ENCODE measurements at places on chromosomes 16 and 17.

- peak; percentile 81 for DNase-seq
These were observed 184.4 kb downstream of the MSI2 start for GRCh38 chr17:57440522-57441269.

DNA sequence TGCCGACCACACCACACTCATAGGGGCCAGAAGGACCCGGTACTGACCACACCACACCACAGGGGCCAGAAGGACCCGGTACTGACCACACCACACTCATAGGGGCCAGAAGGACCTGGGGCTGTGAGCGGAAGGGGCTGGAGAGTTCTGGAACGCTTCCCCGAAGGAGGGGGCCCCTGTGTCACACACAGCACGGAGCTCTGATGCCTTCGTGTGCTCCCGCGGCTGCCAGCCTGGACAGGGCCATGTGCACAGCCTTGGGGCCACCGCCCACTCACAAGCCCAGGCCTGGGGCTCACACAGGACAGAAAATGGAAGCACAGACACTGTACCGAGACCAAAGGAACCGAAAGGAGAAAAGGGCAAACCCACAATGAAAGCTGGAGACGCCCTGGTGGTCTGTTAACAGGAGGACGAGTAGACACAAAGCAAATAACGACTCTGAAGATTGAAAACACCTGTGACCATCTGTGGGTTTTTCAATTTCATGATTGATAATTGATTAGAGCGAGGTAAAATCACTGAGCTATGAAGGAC is 106.5 kb upstream of the METRNL start:
- no peak for DNase-seq

DNA sequence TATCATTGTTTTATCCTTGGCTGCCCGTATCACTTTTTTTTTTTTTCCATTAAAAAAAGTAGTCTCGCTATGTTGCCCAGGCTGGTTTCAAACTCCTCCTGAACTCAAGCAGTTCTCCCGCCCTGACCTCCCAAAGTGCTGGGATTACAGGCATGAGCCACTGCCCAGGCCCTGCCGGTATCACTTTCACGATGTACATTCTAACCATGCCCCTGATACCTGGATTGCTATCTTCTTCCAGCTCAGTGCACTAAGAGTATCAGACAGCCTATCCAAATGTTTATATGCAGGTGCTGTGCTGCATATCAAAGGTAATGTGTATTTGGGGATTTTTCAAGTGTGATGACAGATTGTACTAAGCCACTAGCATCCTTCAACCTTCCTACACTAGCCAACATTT is 14.2 kb downstream of the MOSMO start:
- DNase-seq, result no peak

DNA sequence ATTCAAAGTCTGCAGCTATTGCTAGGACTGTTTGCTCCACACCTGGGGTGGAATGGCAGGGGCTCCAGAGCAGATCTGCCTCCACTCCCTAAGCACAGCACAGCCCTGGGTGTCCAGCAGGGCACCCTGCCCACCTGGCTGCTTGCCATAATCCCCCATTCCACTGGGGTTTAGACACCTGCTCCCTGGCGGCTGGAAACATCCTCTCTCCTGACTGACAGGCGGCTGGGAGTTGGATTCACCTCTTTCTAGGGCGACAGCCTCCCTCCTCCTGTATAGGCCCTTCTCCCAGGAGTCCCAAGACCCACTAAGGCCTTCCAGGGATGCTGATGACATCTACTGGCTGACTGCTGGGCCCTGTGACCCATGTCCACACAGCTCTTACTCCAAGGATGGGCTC is 18.0 kb downstream of the HDAC5 start:
- no peak for DNase-seq

DNA sequence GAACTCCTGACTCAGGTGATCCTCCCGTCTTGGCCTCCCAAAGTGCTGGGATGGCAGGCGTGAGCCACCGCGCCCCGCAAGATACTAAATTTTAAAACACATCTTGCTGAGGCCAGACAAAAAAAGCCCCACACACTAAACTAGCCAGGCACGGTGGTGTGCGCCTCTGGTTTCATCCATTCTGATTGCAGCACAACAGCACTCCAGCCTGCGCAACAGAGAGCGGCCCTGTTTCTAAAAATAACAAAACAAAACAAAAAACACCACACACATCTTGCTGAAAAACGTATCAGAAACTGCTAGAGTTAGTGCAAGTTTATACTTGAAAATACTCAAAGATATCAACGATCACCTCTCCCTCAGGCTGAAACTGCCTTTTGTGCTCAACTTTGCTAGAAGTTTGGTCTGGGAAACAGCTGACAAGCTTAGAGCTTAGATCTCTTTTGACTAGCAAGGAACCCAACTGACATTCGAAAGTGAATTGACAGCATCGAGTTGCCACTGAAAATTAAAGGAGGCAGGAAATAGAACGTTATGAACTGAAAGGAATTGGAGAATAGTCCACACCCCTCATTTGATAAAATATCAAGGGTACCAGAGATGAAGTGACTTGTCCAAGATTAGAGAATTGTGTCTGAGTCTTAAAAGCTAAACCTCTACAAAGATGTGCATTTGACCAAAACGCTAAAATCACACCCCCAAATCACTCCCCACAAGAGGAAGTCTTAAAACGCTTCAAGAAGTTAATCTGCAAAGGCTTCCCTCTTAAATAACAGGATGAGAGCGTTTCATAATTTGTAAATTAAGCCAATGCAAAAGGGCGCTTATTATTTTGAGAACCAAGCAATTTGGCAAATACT is 908 bp downstream of the COG4 start:
- DNase-seq, result no peak

- DNase-seq, result no peak
These were observed 140.7 kb upstream of the PLCG2 start for GRCh38 chr16:81638286-81638945.

GRCh38 chr17:68349157-68349556 is 57.9 kb downstream of the ARSG start:
- DNase-seq, result no peak

DNA sequence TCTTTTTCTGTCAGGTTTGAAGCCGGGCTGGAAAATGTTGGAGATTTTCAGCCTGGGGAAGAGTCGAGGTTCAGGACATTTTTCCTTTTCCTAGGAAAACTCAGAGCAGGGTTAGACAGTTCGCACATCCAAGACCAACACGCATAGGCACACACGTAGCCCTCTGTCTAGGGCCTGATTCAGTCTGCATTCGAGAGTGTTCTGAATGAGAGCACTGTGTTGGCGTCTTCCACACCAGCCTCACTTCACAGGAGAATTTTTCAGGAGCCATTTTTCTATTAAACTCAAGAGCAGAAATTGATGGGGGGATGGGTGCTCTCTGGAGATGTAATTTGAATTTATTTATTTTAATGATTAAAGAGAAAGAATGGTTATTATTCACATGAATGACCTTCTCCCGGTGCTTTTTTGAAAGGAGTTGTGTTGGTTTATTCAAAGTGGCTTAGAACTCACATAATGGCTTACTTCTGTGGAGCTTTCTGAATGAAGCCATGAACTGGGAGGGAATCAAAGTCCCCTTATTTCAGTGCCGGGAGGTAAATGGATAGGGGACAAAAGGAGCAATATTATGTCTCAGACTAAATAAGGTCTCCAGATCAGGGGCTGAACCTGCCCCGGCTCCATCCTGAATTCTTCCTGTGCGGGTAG is 194.3 kb downstream of the CCDC182 start:
- DNase-seq, result peak; percentile 70

DNA sequence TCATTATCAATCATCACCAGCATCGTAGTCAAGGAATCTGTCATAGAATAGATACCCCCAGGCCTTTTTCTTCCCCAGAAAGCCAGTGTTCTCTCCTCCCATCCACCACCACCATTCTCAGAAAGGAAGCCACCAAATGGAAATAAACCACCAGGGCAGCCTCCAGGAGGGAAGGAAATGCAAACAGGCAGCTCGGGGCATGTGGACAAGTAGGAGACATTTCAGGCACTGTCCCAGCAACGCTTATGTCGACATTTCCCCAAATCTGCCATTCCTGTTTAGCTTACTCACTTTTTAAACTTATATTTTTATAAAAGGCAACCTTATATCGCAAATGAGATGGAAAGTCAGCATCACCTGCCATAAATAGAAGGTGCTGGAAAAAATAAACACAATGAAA is 15.8 kb downstream of the EMP2 start:
- DNase-seq, result no peak

DNA sequence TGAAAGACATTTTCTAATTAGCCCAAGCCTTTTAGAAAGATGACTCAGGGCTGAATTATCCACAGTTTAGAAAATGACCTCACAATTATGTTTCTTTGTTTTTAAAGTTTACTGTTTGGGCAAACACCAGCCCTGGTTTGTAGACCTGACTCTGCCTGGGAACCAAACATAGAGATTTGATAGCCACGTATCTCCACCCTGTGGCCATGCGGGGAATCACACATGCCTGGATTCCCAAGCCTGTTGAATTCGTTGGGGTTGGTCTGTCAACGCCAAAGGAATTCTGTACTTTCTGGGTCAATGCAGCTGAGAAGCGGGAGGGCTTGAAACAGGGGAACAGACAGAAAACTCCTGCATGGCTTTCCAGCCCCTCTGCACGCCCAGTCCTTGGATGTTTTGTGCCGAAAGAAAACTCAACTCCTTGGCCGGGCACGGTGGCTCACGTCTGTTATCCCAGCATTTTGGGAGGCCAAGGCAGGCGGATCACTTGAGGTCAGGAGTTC is 26.9 kb downstream of the CD300A start:
- DNase-seq, result peak; percentile 81

GRCh38 chr17:3870871-3871306 is 22.0 kb downstream of the CAMKK1 start:
- DNase-seq, result no peak

GRCh38 chr17:77951123-77951522 is 7.4 kb upstream of the TNRC6C start:
- DNase-seq, result no peak

- DNase-seq, result no peak
These were observed 37.8 kb downstream of the GLG1 start for GRCh38 chr16:74568961-74569631.

- no peak for DNase-seq
These were observed 5.0 kb upstream of the PVALEF start for GRCh38 chr17:81160306-81160705.

DNA sequence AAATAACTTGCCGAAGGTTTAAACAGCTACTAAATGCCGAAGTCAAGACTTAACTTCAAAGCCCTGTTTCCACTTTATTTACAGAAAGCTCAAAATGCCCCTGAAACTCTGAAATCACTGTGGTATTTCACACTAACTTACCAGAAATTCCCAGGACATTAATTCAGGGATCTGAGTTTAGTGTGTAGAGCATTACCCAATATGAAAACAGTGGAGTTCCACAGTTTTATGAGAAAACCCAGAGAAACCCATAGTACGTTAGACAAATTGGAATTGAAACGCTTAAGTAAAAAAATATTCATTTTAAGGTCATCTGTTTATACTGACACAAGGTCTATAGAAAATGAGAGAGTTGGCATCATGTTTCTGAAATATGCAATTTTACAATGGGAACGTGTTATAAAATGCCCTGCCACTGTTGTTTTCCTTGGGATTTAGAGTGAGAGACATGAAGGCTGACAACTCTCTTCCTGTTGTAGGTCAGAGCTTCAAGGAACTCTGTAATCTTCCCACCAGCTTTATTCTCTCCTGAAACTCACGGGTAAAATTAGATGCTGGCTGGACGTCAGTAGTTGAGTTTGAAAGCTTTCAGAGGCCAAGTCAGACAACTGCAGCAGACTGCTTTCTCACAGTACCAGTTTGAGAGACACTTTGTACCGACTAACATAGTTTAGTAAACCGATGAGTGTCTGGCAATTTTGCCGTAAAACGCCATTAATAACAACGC is 139.4 kb upstream of the TBX2 start:
- no peak for DNase-seq

DNA sequence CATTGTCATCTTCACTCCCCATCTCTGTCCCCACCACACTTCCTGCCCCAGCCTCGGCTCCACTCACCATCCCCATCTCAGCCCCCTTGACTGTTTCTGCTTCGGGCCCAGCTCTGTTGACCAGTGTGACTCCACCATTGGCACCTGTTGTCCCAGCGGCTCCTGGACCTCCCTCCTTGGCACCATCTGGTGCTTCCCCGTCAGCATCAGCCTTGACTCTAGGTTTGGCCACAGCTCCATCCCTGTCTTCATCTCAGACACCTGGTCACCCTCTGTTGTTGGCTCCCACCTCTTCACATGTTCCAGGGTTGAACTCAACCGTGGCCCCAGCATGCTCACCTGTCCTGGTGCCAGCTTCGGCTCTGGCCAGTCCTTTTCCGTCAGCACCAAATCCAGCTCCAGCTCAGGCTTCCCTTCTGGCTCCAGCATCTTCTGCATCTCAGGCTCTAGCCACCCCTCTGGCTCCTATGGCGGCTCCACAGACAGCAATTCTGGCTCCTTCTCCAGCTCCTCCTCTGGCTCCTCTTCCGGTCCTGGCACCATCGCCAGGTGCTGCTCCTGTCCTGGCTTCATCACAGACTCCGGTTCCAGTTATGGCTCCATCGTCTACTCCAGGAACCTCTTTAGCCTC is 24.4 kb upstream of the PHKG2 start:
- no peak for DNase-seq
